ENCODE measurements at places on chromosomes 4 and X.

DNA sequence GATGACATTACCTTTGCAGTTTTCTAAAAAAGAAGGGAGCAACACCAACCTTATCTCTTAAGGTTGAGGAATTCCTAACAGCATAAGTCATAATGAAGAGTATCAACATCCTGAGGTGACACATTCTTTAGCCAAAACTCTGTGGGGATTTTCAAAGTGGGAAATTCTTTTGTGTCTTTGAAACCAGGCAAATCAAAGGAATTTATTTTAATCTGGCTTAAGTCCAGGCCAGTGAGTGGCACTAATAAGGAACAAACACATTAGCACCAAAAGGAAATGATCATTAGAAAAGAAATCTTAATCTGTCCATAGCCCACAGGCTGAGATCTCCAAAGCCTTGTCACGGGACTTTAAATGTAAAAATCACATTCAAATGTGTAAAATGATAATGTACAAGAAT, 110.1 kb downstream of the LARP7 start:
- peak; percentile 1 for DNase-seq

DNA sequence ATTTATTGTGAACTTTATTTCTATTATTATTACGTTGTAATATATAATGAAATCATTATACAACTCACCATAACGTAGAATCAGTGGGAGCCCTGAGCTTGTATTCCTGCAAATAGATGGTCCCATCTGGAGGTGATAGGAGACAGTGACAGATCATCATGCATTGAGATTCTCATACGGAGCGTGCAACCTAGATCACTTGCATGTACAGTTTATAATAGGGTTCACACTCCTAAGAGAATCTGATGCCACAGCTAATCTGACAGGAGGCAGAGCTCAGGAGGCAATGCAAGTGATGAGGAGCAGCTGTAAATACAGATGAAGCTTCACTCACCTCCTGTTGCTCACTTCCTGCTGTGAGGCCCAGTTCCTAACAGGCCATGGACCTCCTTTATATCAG, 2170.2 kb downstream of the PCDH7 start:
- no peak for DNase-seq

- DNase-seq, result no peak
Measured at GRCh38 chrX:97167333-97167732, 283.6 kb downstream of the RPA4 start.

DNA sequence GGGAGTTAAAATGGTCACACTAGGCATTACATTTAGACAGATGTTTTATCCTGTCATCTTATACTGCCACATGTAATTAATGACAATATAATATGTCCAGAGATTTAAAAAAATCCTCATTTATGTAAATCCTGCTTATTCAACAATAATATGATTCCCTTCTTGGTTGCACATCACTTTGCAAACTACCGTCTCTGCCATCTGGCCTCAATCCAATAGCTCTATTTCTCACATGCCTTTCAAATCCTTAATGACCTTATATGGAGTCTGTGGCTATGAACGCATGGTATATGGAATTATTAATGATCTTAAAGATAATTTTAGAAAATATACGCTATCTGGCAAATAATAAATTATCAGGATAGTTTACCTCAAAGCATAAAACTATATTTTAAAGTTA, 144.5 kb downstream of the NPNT start:
- no peak for DNase-seq

GRCh38 chr4:113537628-113538027, 223.9 kb downstream of the CAMK2D start:
- no peak for DNase-seq

DNA sequence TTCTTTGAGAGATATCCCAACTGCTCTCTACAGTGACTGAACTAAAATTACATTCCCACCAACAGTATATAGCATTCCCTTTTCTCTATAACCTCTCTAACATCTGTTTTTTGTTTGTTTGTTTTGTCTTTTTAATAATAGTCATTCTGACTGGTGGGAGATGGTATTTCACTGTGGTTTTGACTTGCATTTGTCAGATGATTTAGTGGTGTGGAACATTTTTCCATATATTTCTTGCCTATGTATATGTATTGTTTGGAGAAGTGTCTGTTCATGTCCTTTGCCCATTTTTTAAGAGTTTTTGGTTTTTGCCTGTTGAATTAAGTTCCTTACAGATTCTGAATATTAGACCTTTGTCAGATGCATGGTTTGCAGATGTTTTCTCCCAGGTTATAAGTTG, 9.0 kb downstream of the USO1 start:
- no peak for DNase-seq

- no peak for DNase-seq
Measured at GRCh38 chr4:120005527-120005926, 61.1 kb downstream of the MAD2L1 start.

DNA sequence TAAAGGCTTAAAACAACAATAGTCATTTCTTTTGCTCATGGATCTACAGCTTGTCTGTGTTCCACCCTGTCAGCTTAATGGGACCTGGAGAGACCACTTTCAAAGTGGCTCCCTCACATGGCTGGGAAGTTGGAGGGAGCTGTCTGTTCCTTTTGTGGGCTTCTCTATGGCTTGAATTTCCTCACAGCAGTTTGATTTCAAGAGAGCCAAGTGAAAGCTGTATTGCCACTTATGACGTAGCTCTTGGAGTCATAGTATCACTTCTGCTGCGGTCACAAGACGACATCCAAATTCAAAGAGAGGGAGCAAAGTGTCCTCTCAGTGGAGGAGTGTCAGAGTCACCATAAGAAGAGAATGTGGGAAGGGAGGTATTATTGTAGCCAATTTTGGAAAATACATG, 22.7 kb upstream of the ACSL1 start:
- no peak for DNase-seq

GRCh38 chrX:107547621-107548020, 80.7 kb upstream of the PRPS1 start:
- DNase-seq, result no peak

GRCh38 chr4:95524184-95524583, 24.6 kb downstream of the UNC5C start:
- DNase-seq, result no peak
